ENCODE measurements at places on chromosomes 13 and 19. TPM values are rescaled to one million over a fixed set of nuclear protein-coding genes. Genes with fewer than 3 reads are reported as not detected.

GRCh38 chr19:4266253-4267000, 12.6 kb upstream of the SHD start:
- H3K36me3 ChIP-seq: peaks cover 12% of the 10 kb centered on the region
- H3K4me3 ChIP-seq: no peak overlapping the region
- H3K27ac ChIP-seq: no peak overlapping the region
- no peak for DNase-seq
- H3K27me3 ChIP-seq: no peaks in the 10 kb centered on the region
- H3K4me1 ChIP-seq: no peaks in the 10 kb centered on the region

GRCh38 chr13:70729369-70729768, 621.1 kb upstream of the KLHL1 start:
- no peak overlapping the region for H3K4me3 ChIP-seq
- H3K36me3 ChIP-seq: no peaks in the 10 kb centered on the region
- no peak for DNase-seq

DNA sequence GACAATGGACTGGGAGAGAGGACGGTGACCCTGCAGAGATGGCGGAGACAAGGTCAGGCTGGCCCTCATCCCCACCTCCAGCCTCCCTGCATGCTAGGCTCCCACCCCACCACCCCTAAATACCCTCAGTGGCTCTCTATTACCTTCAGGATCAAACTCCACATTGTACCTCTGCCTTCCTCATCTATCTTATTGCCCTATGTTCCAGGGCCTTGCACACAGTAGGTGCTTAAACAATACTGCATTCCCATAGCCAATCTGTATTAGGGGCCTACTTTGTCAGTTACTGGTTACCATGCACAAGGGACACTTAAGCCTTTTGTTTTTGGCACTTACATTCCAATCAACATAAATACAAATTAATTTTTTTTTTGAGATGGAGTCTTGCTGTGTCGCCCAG, 6.5 kb downstream of the PALM3 start:
- no peaks in the 10 kb centered on the region for H3K4me1 ChIP-seq
- H3K36me3 ChIP-seq: no peaks in the 10 kb centered on the region
- H3K27me3 ChIP-seq: peaks cover 16% of the 10 kb centered on the region
- H3K27ac ChIP-seq: no peak overlapping the region

- no peaks in the 10 kb centered on the region for H3K27me3 ChIP-seq
- H3K36me3 ChIP-seq: no peaks in the 10 kb centered on the region
- no peak overlapping the region for H3K27ac ChIP-seq
- no peaks in the 10 kb centered on the region for H3K4me1 ChIP-seq
- DNase-seq: no peak
- H3K4me3 ChIP-seq: no peak overlapping the region
Measured at GRCh38 chr13:28574617-28575142, 79.8 kb upstream of the FLT1 start.

DNA sequence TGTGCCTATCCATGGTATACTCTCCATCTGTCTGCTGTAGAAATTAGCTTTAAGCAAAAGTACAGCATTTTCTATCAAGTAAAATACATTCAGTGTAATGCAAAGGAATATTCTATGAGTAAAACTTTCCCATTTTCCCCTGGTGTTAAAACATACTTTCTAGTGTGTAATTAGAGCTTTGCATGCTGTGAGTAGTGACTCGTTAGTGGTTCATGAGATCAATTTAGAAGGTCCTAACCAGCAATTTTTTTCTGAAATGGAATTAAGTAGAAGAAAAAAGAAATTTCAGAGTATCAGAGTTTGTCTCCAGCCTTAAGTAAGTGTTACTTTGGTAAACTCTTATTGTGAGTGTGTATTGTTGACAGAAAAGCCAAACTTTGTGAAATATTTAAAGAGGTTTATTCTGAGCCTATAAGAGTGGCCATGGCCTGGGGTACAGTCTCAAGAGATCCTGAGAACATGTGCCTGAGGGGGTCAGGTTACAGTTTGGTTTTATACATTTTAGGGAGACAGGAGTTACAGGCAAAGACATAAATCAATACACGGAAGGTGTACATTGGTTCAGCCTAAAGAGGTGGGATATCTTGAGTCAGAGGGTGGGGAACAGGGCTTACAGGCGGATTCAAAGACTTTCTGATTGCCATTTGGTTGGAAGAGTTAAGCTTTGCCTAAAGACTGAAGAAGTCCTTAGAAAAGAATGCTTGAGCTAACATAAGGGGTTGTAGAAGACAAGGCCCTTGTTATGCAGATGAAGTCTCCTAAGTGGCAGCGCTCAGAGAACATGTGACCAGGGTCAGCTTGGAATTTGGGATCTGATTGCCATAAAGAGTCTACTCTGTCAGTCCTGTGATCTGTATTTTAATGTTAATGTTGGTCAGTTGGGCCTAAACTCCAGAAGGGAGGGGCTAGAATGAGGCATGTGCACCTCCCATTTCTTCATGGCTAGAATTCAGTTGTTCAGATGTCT, 25.5 kb downstream of the FAM187B start:
- no peak for DNase-seq
- no peak overlapping the region for H3K4me3 ChIP-seq
- no peaks in the 10 kb centered on the region for H3K27me3 ChIP-seq

Gene PSG4
- not detected for total RNA-seq

Gene CACNG6
- total RNA-seq: 18.4 TPM

DNA sequence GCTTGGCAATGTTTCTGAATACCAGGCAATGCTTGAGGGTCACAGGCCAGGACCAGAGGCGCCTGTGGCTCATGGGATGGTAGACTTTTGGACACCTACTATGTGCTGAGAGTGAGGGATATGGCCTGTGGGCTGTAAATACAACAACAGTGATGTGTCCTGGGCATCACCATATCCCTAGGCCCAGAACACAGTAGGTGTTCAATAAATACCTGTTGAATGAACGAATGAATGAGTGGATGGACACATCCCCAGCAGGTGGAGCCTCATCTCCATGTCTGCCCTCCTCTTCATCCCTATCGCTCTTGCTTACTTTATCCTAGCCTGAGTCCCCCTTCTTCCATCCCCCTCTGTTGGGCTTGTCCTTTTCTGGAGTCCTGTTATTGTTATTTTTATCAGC, 16.5 kb upstream of the NANOS2 start:
- H3K27ac ChIP-seq: no peak overlapping the region
- peaks cover 5% of the 10 kb centered on the region for H3K4me1 ChIP-seq
- H3K27me3 ChIP-seq: peaks cover 25% of the 10 kb centered on the region
- H3K4me3 ChIP-seq: no peak overlapping the region

DNA sequence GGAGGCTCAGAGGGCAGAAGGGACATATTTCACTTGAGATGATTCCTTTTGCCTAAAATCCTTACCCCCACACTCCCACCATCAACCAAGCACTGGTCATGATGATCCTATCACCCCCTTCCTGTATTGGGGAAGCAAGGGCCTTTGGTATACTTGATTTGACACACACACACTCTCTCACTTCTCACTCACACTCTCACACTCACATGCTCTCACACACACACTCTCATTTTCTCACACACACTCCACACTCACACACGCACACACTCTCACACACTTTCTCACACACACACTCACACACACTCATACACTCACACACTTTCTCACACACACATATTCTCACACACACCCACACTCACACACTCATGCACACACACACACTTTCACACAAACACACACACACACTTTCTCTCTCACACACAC, 8.6 kb downstream of the RGCC start:
- no peaks in the 10 kb centered on the region for H3K27me3 ChIP-seq
- no peak overlapping the region for H3K4me3 ChIP-seq
- no peaks in the 10 kb centered on the region for H3K4me1 ChIP-seq
- H3K36me3 ChIP-seq: no peaks in the 10 kb centered on the region

DNA sequence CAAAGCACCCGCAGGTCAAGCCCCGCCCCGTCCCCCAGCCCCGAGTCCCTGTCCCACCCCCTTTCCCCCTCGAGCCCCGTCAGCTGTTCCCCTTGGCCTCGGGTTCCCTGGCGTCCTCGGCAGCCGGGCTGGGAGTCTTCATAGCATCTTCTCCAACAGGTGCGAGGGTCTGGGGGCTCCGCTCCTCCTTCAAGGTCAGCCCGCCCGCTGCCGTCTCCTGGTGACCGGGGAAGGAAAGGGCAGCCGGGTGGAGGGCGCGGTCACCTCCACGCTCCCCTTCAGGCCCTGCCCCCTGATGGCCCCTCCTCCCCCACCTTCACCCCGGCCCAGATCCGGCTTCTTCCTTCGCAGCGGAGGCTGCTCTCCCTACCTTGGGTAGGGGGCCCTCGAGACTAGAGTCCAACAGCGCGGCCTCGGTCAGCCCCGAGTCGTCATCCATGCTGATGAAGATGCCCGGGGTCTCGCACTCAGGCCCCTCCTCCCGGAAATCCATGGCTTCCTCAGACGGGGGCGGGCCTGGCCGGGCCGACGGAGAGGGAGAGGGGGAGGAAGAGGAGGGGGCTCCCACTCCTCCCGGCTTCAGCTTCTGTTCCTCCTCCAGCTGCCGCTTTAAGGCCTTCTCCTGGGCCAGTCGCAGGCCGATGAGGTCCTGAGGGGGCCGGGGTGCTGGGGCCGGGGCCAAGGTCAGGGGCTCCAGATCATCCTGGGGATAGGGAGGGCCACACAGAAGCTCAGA, 541 bp upstream of the RSPH6A start:
- no peak overlapping the region for H3K27ac ChIP-seq
- H3K4me3 ChIP-seq: peak overlapping the region; percentile 49
- DNase-seq: no peak
- H3K4me1 ChIP-seq: no peaks in the 10 kb centered on the region

DNA sequence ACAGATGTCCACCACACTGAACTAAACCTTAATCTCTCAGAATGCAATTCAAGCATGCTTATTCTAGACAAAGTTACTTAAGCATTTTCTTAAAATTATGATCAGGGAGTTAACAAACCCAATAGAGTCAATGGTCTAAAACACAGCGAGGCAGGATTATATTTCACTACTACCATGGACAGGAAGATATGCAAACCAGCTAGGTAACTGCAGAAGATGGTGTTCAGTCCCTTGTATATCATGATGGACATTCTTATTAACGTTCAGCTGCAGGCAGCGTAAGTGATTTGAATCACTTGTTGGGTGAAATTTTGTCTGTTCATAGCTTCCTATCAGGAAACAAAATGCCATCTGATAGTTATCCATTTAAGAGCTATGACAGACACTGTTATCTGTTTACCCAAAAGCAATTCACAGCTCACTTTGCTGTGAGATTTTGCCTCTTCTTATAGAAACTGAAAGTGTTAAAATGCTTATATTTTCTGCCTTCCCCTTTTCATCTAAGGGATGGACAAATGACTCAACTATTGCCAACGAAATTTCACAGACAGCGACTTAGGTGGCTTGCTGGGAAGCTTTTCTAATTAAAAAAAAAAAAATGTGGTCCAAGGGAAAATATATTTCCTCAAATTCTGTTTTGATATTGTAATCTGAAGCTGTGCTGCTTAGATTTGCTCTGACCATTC, 591.9 kb downstream of the DACH1 start:
- DNase-seq: no peak
- H3K27me3 ChIP-seq: no peaks in the 10 kb centered on the region
- no peak overlapping the region for H3K4me3 ChIP-seq
- H3K4me1 ChIP-seq: no peaks in the 10 kb centered on the region

DNA sequence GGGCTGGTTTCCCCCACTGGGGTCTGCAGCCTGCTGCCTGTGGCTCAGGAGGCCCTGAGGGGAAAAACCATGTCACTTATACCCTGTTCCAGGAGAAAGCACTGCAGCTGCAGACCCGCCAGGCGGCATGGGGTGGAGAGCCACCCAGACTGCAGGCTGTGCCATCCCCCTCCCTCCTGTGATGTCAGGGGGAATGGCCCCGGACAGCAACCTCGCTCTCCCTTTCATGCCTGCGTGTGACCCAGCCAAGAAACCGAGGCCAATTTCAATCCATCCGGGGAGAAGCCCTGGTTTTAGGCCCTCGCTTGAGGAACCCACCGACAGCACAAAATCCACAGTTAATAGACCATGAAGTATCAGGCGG, 37.2 kb upstream of the MATK start:
- no peak for DNase-seq
- H3K4me3 ChIP-seq: no peak overlapping the region
- H3K4me1 ChIP-seq: no peaks in the 10 kb centered on the region
- no peaks in the 10 kb centered on the region for H3K36me3 ChIP-seq
- peaks cover 12% of the 10 kb centered on the region for H3K27me3 ChIP-seq
- no peak overlapping the region for H3K27ac ChIP-seq

DNA sequence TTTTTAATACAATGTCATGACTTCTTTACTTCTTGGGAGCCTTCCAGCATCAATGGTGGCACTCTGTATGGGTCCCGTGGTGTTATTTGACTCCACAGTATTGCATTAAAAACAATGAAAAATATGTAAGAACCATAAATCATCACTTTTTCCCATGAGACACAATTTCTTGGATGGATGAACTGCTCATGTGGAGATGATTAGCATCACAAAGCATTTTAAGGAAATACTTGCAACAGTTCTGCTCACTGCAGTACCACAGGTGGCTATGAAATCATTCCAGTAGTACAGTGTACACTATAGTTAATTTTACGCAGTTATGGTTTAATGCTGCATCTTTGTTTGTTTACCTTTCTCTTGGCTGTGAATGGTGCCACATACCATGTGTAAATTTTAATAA, 37.2 kb upstream of the C1QTNF9B start:
- H3K4me3 ChIP-seq: no peak overlapping the region
- no peaks in the 10 kb centered on the region for H3K36me3 ChIP-seq
- no peak for DNase-seq

- no peak overlapping the region for H3K4me3 ChIP-seq
- H3K4me1 ChIP-seq: no peaks in the 10 kb centered on the region
- H3K27ac ChIP-seq: no peak overlapping the region
Measured at GRCh38 chr19:51440846-51441409, 17.3 kb downstream of the SIGLEC8 start.

- DNase-seq: peak; percentile 51
- H3K36me3 ChIP-seq: peaks cover 70% of the 10 kb centered on the region
- H3K27ac ChIP-seq: peak overlapping the region; percentile 89
- H3K4me3 ChIP-seq: peak overlapping the region; percentile 77
Measured at GRCh38 chr19:39389631-39390414, 1.1 kb downstream of the PAF1 start.
